Naive B cell (primary cell): ENCODE measurements at places on chromosomes 13 and 19.

GRCh38 chr13:51043310-51043709 is 67.8 kb downstream of the C13orf42 start:
- H3K27me3 ChIP-seq, result peaks cover 5% of the 10 kb centered on the region
- no peaks in the 10 kb centered on the region for H3K36me3 ChIP-seq

DNA sequence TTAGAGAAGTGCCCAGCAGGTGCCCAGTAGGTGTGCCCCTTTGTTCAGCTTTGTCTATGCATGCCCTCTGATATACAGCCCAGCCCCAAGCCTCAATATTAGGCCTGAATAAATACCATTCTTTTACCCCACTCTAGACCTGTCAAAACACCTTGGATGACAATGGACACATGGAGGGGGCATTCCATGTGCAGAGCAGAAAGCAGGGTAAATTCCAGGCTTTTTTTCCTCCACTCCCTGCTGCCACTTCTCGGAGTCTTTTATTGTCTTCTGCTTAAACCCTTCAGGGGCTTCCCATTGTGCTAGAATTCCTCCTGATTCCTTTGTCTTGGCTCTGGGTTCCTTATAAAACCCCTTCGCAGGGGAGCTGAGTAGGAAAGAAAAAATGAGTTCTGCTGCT is 5.8 kb upstream of the FRY start:
- H3K36me3 ChIP-seq, result no peaks in the 10 kb centered on the region
- no peaks in the 10 kb centered on the region for H3K27me3 ChIP-seq
- no peak overlapping the region for H3K27ac ChIP-seq
- DNase-seq, result no peak
- H3K4me3 ChIP-seq, result no peak overlapping the region

DNA sequence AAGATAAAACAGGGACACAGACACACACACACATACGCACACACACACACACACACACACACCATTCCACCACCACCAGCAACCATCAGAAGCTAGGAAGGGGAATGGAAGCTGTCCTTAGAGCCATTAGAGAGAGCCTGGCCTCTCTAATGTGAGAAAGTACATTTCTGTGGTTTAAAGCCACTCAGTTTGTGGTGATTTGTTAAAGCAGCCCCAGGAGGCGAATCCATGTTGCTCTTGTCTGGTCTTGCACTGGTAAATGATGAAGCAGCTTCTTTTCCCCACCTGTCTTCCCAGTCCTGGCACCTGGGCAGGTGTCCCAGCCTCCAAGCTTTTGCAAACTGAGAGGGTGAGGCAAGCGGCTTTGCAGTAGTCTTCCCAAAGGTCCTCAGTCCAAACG is 118.9 kb upstream of the KL start:
- peaks cover 10% of the 10 kb centered on the region for H3K27me3 ChIP-seq
- no peak for DNase-seq
- H3K4me1 ChIP-seq, result no peaks in the 10 kb centered on the region
- no peak overlapping the region for H3K27ac ChIP-seq

- no peak overlapping the region for H3K4me3 ChIP-seq
- no peaks in the 10 kb centered on the region for H3K4me1 ChIP-seq
- no peak for DNase-seq
- H3K36me3 ChIP-seq, result no peaks in the 10 kb centered on the region
Observed at GRCh38 chr13:108959234-108959633, 329.8 kb downstream of the MYO16 start.

GRCh38 chr19:5627395-5627904 is 4.6 kb downstream of the SAFB start:
- peaks cover 67% of the 10 kb centered on the region for H3K4me1 ChIP-seq
- H3K4me3 ChIP-seq, result peak overlapping the region; percentile 69
- DNase-seq, result peak; percentile 61
- H3K27ac ChIP-seq, result peak overlapping the region; percentile 89
- H3K36me3 ChIP-seq, result peaks cover 23% of the 10 kb centered on the region

DNA sequence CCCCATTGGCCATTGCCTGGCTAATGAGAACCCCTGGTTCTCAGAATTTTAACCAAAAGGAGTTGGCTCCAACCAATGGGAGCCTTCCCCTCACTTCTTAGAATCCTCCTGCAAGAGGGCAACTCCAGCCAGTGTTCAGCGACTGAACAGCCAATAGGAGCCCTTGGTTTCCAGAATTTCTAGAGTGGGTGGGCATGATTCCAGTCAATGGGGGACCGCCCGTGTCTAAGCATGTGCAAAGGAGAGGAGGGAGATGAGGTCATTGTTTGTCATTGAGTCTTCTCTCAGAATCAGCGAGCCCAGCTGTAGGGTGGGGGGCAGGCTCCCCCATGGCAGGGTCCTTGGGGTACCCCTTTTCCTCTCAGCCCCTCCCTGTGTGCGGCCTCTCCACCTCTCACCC is 9.5 kb upstream of the SWSAP1 start:
- no peak overlapping the region for H3K27ac ChIP-seq
- peak overlapping the region; percentile 52 for H3K4me3 ChIP-seq
- DNase-seq, result no peak
- peaks cover 10% of the 10 kb centered on the region for H3K4me1 ChIP-seq
- H3K36me3 ChIP-seq, result peaks cover 7% of the 10 kb centered on the region

- no peak for DNase-seq
- H3K4me1 ChIP-seq, result peaks cover 3% of the 10 kb centered on the region
- H3K27ac ChIP-seq, result no peak overlapping the region
- H3K27me3 ChIP-seq, result no peaks in the 10 kb centered on the region
- H3K4me3 ChIP-seq, result no peak overlapping the region
- H3K36me3 ChIP-seq, result no peaks in the 10 kb centered on the region
Observed at GRCh38 chr13:76449716-76450115, 436.5 kb downstream of the KCTD12 start.

DNA sequence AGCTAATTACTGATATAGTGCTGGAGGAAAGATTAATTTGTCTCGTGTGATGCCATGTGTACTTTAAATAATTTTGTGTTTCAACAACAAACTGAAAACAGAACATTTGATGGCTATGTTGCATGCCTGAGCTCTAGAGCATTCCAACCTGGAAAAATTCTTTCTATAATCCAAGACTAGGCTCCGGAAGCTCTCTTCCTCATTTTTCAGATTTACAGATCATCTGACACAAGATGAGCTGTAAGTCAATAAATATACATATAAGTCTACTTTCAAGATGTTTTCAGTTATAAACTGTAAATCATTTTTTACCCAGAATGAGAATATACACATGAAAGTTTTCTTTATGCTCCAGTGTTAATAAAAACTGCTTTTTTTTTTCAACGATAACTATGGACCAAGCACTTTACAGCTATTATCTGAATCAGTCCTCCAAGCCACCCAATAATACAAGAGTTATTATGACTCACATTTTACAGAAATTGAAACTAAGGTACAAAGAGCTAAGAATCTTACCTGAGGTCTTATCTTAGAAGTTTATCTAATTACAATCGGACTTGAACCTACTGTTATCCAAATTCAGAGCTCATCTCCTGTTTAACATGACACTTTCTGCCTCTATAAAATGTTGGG is 6.4 kb upstream of the FOXO1 start:
- no peaks in the 10 kb centered on the region for H3K27me3 ChIP-seq
- H3K36me3 ChIP-seq, result no peaks in the 10 kb centered on the region
- no peak overlapping the region for H3K27ac ChIP-seq
- peaks cover 16% of the 10 kb centered on the region for H3K4me1 ChIP-seq

DNA sequence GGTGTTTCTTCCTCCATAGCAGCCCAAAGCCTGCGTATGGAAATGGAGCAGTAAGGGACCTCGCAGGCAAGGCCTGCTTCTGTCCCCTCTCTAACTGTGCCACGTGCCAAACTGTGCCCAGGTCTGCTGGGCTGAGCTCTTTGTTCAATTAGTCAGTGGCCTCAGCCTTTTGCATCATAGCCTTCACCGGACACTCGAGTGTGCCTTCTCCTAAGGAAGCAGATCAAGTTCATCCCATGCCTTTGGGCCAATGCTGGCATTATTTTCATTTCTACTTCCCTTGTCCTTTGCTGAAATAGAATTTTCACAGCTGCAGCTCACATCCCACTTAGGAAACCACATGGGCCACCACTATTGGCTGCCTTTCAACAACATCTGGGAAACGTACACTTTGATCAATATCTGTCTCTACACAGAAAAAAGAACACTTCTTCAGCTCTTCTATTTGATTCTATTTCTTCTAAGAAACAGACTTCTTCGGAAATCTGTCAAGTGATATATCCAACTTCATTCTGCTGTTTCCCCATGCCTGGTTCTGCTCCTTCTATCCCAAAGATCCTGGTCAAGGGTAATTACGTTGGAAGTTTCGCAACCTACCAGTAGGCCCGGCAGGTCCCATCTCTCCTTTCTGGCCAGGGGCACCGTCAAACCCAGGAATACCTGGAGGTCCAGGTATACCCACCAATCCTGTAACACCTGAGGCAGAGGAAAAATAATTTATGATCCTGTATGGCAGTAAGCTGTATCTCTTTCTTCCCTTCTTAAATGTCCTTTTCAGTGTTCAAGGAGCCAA is 143.9 kb downstream of the COL4A1 start:
- no peak for DNase-seq
- peaks cover 5% of the 10 kb centered on the region for H3K27me3 ChIP-seq
- H3K4me3 ChIP-seq, result no peak overlapping the region
- H3K27ac ChIP-seq, result no peak overlapping the region
- H3K4me1 ChIP-seq, result no peaks in the 10 kb centered on the region

- H3K36me3 ChIP-seq, result peaks cover 5% of the 10 kb centered on the region
- no peak for DNase-seq
- H3K4me1 ChIP-seq, result no peaks in the 10 kb centered on the region
- peak overlapping the region; percentile 52 for H3K27ac ChIP-seq
- no peak overlapping the region for H3K4me3 ChIP-seq
Observed at GRCh38 chr19:51508059-51508733, 6.6 kb upstream of the SIGLEC12 start.

DNA sequence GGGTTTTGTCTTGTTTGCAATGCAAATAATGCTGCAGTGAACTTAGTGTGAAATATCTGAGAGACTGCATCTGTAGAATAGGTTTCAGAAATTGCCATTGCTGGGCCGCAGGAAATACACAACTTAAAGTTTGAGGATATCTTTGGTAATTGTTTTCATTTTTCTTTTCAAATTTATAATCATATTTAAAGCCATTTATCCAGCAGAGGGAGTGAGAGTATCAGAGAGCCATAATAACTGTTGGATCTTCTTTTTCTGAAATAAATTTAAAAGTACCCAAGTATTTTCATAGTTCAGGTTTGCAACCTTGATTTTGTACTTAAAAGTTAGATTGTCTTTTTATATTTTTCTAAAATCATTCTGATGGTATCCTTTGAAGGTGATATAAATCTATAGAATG is 99.4 kb downstream of the ZMYM2 start:
- DNase-seq, result no peak
- H3K27ac ChIP-seq, result no peak overlapping the region
- H3K4me3 ChIP-seq, result no peak overlapping the region
- no peaks in the 10 kb centered on the region for H3K4me1 ChIP-seq
- H3K27me3 ChIP-seq, result no peaks in the 10 kb centered on the region

GRCh38 chr19:2194513-2195078 is 30.9 kb downstream of the DOT1L start:
- H3K27me3 ChIP-seq, result no peaks in the 10 kb centered on the region
- H3K4me1 ChIP-seq, result peaks cover 7% of the 10 kb centered on the region

GRCh38 chr19:29247051-29247450 is 34.1 kb upstream of the UQCRFS1 start:
- H3K36me3 ChIP-seq, result no peaks in the 10 kb centered on the region
- no peaks in the 10 kb centered on the region for H3K4me1 ChIP-seq
- H3K4me3 ChIP-seq, result no peak overlapping the region

DNA sequence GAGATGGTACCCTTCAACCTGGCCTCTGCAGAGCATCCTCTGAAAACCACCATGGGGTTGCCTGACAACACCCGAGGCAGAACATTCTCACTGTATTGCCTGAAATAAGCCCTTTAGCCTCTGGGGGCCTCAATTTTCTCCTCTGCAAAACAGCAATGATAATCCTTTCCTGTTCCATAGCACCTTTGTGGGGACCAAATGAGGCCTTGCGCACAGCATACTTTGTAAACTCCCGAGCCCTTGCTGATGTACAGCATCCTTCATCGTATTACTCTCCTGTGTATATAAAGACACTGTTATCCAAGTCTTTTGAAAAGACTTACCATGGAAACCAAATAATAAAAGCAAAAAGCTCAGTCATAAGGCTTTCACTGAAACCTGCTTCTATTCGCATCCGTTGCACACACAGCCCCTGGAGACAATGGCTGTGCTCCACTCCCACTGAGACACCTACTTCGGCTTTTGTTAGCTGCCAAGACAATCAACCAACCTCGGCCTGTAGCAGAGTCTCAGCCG is 276.0 kb downstream of the FOXO1 start:
- no peak for DNase-seq
- no peaks in the 10 kb centered on the region for H3K27me3 ChIP-seq
- no peaks in the 10 kb centered on the region for H3K36me3 ChIP-seq
- peak overlapping the region; percentile 23 for H3K4me3 ChIP-seq
- H3K4me1 ChIP-seq, result peaks cover 30% of the 10 kb centered on the region

DNA sequence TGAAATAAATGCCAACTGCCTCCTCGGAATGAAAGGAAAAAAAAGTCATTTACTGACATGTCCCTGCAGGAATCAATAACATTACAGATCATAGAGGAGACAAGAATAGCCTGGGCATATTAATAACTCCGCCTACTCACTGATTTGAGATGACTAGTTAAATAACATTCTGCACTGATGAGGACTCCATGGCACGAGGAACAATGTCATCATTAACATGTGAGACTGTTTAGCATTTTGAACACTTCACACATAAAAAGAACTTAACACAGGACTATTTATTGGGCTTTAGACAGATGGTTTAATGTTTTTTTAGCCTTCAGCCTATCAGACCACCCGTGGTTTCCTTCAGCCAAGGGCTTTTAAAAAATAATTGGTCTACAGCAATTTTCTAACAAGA is 170.1 kb downstream of the OLFM4 start:
- no peak overlapping the region for H3K27ac ChIP-seq
- H3K4me3 ChIP-seq, result no peak overlapping the region
- no peaks in the 10 kb centered on the region for H3K36me3 ChIP-seq
- DNase-seq, result no peak

- no peak overlapping the region for H3K4me3 ChIP-seq
- peaks cover 45% of the 10 kb centered on the region for H3K4me1 ChIP-seq
- H3K36me3 ChIP-seq, result peaks cover 12% of the 10 kb centered on the region
- H3K27me3 ChIP-seq, result no peaks in the 10 kb centered on the region
- peak overlapping the region; percentile 99 for H3K27ac ChIP-seq
Observed at GRCh38 chr13:33544308-33544707, 258.8 kb upstream of the STARD13 start.

- H3K36me3 ChIP-seq, result no peaks in the 10 kb centered on the region
- no peak overlapping the region for H3K4me3 ChIP-seq
- DNase-seq, result peak; percentile 58
- H3K4me1 ChIP-seq, result peaks cover 47% of the 10 kb centered on the region
- H3K27me3 ChIP-seq, result peaks cover 81% of the 10 kb centered on the region
Observed at GRCh38 chr19:49145573-49146407, 9.4 kb downstream of the HRC start.

GRCh38 chr13:73933795-73934194 is 200.4 kb downstream of the KLF12 start:
- DNase-seq, result no peak
- peaks cover 5% of the 10 kb centered on the region for H3K36me3 ChIP-seq
- H3K27me3 ChIP-seq, result no peaks in the 10 kb centered on the region

GRCh38 chr19:5103061-5103701 is 134.3 kb downstream of the KDM4B start:
- no peak overlapping the region for H3K4me3 ChIP-seq
- peaks cover 4% of the 10 kb centered on the region for H3K4me1 ChIP-seq
- no peak overlapping the region for H3K27ac ChIP-seq
- H3K27me3 ChIP-seq, result no peaks in the 10 kb centered on the region
- no peak for DNase-seq
- H3K36me3 ChIP-seq, result peaks cover 28% of the 10 kb centered on the region

- no peak overlapping the region for H3K4me3 ChIP-seq
- no peaks in the 10 kb centered on the region for H3K36me3 ChIP-seq
- H3K27ac ChIP-seq, result no peak overlapping the region
Observed at GRCh38 chr19:30780032-30780431, 407.8 kb downstream of the ZNF536 start.
